LNCaP clone FGC (cell line): ENCODE measurements at places on chromosomes 3 and 15.

DNA sequence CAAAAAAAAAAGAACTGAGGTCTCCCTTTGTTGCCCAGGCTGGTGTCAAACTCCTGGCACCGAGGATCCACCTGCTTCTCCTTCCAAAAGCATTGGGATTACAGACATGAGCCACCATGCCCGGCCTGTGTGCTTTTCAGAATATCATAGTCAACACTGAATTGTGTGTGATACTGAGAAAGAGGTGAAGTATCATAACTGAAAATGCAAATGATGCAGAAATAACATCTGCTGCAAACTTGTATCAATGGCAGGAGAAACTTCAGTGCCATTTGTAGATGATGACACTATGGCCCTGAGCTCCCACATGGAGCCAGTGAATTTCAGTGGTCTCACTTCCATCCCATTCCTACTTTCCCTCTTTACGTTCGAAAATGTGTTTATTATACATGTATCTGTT lies 21.9 kb downstream of the IL12A start:
- DNase-seq: no peak

DNA sequence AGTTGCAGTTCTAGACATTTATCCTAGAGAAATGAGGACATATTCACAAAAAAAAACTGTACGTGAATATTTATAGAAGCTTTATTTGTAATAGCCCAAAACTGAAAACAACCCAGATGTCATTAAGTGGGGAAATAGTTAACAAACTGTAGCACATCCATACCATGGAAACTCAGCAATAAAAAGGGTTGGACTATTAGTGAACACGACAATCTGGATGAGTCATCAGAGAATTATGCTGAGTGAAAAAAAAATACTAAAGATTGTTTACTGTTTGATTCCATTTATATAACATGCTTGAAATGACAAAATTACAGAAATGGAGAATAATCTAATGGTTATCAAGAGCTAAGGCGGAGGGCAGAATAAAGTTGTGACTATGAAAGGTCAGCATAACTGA lies 59.5 kb downstream of the CPA3 start:
- no peak for DNase-seq

- DNase-seq: no peak
Measured at GRCh38 chr3:46372492-46373359, 2.0 kb downstream of the CCR5 start.

GRCh38 chr3:42061025-42061712 lies 30.0 kb upstream of the TRAK1 start:
- DNase-seq: no peak

DNA sequence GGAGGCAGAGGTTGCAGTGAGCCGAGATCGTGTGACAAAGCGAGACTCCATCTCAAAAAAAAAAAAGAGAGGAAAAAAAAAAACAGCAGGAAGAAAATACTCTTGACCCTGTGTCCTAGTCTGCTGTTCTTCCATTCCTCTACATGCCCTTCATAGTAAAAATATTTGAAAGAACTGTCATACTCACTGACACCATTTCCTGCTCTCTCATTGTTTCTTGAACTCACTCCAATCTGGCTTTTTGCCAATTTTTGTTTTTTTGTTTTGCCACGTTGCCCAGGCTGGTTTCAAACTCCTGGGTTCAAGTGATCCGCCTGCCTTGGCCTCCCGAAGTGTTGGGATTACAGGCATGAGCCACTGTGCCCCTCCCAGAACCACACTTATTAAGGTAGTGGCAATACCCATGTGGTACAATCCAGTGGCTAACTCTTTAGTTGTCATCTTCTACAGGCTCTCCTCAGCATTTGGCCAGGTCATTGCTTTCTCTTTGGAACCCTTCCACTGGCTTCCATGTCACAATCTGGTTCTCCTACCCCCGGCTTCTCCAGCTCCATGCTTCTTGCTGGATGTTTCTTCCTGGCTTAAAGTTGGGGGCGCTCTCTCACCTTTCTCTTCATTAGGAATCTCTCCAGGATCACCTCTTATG lies 238.2 kb upstream of the C2CD4B start:
- DNase-seq: no peak

GRCh38 chr3:162295323-162295983 lies 798.8 kb downstream of the OTOL1 start:
- DNase-seq: no peak

GRCh38 chr15:96252148-96252547 lies 78.4 kb upstream of the NR2F2 start:
- DNase-seq: no peak

DNA sequence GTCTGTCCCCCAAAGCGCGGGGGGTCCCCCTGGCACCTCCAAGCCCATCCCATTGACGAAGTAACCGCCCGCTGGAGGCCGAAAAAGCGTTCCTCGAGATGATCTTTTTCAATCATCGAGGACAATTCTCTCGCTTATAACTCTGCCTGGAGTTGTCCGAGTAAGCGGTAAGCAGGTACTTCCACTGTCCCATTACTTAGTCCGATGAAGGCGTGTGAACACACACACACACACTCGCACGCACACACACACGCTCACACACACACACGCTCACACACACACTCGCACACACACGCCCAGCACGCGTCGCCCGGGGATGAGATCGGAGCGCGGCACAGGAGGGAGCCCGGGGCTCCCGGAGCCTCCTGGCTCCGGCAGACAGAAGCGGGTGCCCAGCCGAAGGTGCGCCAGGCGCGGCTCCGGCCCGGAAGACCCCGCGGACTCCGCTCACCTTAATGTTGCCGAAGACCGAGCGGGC lies 430 bp downstream of the SLCO2A1 start:
- DNase-seq: no peak

GRCh38 chr15:57406062-57406772 lies 29.9 kb downstream of the CGNL1 start:
- DNase-seq: peak; percentile 28

DNA sequence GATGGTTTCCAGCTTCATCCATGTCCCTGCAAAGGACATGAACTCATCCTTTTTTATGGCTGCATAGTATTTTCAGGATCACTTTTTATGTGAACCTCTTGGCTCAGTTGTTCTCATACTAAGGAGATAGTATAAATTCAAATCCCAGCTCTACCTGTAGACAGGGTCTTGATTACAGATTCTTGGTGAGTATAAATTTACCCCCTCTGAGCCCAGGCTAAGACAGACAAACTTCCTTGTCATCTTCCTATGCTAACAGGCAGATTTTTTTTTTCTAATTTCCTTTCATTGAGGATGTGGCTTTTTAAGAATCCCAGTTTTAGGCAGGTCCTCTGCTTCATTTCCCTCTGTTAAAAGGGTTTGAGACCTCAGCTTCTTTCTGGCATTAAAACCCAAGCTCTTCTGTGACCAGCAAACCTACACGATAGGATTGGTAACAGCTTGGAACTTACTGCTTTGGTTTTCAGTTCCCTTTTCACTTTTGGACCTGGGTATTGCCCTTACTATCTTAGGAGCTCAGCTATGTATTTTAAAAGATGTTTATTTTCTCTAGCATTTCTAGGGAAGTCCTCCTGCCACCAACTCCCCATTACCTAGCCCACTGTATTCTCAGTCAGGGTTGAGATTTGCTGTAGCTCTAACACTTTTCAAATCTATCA lies 72.5 kb downstream of the VPS8 start:
- no peak for DNase-seq

DNA sequence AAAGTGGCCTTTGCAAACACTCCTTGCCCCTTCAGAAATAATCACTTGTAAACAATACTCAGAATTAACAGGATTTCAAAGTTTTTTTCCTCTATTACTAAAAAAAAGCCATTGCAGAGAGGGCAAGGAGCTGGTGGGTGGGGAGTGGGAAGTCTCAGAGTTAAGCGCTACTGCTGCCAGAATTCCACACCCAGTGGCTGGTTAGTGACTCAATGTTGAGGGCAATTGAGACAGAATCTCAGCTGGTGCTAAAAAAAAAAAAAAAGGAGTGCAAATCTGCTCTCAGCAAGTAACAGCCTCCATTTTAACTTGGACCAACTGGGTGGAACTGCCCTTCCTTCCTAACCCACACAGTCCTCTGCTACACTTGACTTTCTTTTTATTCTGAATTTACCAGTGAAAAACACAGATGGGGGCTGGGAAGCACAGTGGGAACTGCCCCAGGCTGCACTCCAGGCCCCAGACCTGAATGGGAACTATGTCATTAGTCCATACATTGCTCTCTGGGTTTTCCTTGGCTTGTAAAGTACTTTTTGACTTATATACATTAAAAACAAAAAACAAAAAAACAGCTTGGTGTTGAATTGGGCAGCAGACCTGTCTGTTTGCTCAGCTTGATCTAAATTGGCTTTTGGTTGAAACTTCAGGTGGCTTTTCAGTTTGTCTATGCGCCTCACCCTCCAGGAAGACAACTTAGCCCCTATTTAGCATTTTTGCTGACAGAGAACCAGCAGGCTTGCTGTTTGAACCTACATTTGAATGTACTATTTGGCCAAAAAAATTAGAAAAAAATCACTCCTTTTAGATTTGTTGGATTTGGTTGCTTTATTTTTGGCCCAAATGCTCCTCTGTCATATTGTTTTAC lies 357.8 kb upstream of the TBL1XR1 start:
- no peak for DNase-seq

- no peak for DNase-seq
Measured at GRCh38 chr3:123412076-123412475, 36.8 kb downstream of the ADCY5 start.

DNA sequence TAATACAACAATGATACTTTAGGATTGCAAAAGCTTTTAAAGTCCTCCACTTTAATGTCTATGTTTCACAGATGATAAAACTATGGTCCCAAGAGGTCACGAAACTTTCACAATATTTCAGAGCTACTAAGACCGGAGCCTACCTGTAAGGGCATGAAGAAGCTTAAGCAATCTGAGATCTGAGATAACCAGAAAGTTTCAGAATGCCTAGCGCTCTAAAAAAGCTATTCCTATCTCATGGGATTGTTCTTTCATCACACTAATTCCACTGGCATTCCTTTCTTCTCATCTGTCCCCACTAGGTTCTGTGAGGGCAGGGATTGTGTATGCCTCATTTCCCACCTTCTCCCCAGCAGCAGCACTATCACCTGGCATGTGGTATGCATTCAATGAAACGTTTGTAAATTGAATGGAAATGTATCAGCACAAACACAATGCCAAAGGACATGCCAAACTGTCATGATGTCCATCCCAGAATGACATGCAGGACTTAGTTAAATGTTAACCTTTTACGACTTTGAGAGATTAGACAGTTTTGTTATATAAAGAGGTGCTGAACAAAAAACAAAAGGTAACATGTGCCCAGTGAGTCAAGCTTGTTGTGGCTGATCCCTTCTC lies 104.7 kb upstream of the NR2F2 start:
- no peak for DNase-seq

DNA sequence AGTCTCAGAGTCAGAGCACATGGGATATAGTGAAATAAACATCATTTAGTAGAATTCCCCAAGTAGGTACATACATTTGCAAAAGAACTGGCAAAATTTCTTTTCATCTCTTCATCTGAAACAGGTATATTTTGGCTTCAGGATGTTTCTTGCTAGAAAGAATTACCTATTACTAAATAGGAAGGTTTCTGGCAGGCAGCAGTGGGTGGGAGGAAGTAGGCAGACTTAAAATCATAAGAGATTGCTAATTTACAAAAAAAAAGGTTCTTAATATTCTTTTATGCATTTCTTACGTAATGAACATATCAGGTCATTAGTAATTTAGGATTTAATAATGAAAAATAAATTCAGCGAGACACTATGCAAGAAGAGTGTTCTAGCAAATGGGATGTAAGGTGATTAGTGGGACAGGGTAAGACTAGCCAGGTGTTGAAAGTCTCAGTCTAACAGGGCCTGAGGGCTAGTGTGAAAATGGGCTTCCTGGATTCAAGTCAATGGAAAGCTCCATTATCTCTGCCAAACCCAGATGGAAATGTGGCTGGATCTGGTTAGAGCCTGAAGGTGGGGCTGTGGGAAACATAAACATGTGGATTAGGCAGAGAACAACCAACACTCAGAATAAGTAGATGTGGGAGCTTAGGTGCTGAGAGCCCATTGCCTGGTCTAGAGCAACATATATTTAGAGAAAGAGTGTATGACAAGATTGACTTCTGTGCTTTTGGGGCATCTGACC lies 127.4 kb upstream of the FEZF2 start:
- no peak for DNase-seq

- no peak for DNase-seq
Measured at GRCh38 chr3:20015525-20015924, 3.5 kb upstream of the PP2D1 start.

DNA sequence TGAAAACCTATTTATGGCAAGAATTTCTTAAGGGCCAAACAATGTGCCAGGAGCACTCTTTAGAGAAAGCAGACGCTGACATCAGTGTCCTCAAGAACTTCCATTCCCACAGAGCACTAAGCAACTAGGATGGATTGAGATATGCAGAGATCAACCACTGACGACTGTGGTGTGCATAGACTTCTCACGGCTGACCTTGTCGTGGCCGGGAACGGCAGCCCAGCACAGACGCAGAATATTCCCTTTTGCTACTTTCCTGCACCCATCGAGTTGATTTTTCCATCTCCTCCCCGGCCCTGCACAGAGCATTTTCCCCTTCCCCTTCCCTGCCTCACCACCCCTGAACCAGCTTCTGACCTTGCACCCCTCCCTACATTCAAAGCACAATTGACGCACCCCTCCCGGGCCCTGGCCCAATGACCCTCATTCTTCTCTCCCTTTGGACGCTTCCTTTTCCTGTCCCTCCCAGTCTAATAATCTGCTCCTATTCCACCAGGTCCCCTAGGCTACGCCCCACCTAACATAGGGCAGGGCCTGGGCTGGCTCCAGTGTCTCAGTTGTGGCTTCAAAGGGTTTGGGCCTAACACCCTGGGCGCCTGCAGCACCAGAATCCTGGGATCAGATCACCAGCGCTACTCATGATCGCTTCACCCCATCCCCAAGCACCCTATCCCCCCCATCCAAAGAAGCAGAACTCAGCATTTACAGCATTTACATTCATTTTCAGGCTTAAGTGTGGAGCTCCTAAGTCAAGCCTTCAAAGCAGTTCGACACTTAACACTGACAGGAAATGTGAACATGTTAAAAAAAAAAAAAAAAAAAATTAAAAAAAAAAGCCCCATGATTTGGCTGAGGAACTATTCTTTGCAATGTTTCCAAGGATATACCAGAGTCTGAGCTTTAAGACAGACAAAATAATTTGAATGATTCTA lies 151.2 kb downstream of the FOXP1 start:
- DNase-seq: no peak

DNA sequence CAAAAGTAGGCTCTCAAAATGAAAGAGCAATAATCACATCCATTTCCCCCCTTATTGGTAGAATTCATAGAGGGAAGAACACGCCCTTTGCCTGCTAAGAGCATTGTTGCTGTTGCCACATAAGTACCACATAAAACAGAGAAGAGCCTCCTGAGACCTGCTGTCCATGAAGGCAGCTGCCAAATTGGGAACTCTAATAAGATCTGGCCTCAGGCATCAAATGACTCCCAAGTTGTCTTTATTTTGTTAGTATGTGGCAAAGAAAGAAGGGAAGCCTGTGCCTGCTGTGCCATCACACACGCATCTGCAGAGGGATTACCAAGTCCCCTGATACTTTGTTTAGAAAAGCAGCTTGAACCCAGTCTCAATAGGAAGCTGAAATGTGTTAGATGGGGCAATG lies 23.9 kb downstream of the VGLL3 start:
- no peak for DNase-seq

GRCh38 chr3:40452562-40452875 lies 4.6 kb upstream of the RPL14 start:
- DNase-seq: no peak
